ENCODE measurements at places on chromosomes 11 and 22.

DNA sequence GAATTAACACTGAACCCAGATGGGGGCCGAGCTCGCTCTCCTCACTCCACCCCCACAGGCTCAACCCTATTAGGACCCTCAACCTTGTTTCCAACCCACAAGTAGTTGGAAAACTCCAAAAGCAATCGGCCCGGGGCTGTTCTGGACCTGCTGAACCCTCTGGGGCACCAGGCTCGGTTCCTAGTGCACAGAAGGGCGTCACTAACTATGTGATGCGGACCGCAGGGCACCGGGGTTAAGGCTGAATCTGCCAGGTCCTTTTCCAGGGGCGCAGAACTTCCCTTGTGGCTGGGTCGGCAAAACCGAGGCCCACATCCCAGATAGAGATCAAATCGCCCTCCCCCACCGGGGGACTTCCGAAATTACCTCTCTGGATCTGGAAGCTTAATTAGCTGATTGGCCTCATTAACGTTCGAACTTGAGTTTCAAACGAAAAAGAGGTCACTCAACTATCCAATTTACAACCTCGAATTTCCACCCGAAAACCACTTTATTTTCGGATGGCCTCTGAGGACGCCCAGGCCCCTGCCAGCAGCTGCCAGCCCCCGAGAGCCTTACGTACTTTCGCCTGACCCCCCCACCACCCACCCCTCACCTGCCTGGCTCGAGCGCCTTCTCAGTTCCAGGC is 1.7 kb downstream of the SHANK2 start:
- DNase-seq: no peak

DNA sequence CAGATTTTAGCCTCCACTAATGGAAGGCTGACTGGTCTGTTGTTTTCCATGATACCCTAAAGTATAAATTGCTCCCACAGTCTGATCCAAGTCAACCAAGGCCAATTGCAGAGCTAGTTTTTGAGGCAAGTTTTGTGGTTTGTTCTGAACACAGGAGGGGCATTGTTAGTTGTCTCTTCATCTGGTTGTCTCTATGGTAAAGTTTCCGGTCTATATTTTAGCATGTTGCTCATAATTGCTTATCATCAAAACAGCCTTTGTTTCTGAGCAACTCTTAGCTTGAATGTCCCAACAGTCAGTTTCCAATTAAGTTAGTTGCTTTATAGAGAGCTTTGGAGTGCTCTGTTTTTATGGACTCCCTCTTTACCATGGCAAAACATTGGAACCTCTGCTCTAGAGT is 217.6 kb upstream of the CARD18 start:
- DNase-seq: no peak

- no peak for DNase-seq
Observed at GRCh38 chr11:17828311-17828751, 93.8 kb downstream of the KCNC1 start.

GRCh38 chr11:44624761-44625221 is 59.3 kb downstream of the CD82 start:
- no peak for DNase-seq

GRCh38 chr22:42217752-42218280 is 52.6 kb downstream of the TCF20 start:
- DNase-seq: no peak

GRCh38 chr22:42069801-42070516 is 653 bp downstream of the NAGA start:
- DNase-seq: no peak

DNA sequence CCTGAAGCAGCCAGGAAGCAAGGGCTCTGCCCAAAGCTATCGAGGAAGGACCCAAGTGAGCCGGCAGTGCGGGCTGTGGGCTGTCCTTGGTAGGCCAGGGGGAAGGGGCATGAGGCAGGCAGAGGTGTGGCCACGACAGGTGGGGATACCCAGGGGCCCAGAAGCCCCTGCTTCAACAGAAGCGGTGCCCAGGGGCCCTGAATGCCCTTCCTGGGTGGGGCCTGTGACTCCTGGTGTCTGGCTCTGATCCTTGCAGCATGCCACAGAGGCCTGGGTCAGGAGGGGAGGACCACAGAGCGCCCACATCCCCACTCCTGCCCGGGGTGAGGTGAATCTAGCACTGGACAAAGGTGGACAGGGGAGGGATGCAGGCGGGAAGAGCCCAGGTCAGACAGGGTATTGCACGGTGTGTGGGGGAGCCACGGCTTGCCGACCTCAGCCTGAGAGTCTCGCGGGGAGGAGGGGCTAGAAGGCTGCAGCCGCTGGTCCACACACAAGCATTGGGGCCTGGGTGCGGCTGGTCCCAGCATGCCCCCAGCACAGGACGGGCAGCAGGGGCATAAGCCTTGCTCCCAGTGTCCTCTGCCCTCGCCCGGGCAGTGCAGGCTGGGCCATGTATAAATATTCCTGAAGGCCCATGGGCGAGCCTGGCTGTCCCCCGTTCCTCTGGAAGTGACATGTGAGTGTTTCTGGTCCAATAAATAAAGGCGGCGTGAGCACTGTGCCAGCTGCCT is 19.0 kb downstream of the MAFF start:
- DNase-seq: no peak

DNA sequence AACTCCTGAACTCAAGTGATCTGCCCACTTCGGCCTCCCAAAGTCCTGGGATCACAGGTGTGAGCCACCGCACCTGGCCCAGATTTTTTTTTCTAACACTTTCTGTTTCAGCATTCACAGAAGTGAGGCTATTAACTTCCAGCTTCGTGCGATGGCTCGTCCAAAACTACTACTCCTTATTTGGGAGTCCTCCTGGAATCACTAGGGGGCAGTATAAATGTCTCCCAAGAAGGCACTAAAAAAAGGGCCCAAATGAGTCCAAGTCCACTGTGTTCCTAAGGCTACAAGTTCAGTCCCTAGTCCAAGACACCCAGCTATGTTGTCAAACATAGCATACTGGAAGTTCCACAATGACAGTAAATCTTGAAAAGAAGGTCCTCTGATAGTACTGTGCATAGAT is 63.2 kb upstream of the BIRC3 start:
- DNase-seq: no peak

DNA sequence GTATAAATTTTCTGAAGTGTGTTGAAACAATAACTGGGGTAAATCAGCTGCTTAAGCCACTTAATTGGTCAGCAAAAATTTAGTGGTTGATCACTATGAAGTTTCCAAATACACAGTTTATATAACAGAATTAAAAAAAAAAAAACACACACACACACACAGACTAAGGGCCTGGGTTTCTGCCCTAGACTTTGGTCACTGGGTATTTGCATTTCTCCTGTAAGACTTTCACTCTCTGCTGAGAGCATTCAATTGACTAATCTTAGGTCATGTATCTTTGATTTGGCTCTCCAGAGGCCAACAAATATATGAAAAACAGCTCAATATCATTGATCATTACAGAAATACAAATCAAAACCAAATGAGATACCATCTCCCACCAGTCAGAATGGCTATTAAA is 214.3 kb downstream of the KCNA4 start:
- DNase-seq: no peak

- DNase-seq: no peak
Observed at GRCh38 chr11:45801723-45802315, 3.1 kb upstream of the SLC35C1 start.

GRCh38 chr22:38187413-38188212 is 6.0 kb upstream of the PLA2G6 start:
- DNase-seq: no peak

DNA sequence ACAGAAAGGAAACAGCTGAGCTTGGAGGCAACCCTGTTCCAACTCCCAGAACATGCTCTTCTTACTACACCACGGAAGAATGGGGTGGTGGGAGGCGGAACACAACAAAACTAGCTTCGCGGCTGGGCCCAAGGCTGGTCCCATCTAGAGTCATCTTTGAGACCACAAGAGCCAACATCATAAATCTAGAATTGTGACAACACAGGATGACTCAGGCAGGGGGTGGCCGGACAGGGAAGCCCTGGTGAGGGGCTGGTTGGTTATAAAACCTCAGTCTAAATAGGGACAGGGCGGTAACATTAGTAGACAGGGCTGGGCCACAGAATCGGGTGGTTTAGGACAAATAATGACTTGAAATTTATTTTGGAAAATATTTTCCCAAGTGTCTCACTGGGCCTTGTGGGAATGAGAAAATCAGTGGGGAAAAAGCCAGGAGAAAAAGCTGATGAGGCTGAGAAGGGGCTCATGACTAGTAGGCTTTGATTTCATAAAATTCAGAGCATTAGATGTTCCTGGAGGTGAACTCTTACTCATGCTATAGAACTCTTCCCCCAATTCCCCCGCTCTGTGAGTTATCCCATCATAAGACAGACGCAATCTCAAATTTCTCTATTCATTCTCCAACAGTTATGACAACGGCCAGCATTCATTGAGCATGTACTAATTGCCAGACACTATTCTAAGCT is 151.8 kb upstream of the TIMP3 start:
- DNase-seq: peak; percentile 93

DNA sequence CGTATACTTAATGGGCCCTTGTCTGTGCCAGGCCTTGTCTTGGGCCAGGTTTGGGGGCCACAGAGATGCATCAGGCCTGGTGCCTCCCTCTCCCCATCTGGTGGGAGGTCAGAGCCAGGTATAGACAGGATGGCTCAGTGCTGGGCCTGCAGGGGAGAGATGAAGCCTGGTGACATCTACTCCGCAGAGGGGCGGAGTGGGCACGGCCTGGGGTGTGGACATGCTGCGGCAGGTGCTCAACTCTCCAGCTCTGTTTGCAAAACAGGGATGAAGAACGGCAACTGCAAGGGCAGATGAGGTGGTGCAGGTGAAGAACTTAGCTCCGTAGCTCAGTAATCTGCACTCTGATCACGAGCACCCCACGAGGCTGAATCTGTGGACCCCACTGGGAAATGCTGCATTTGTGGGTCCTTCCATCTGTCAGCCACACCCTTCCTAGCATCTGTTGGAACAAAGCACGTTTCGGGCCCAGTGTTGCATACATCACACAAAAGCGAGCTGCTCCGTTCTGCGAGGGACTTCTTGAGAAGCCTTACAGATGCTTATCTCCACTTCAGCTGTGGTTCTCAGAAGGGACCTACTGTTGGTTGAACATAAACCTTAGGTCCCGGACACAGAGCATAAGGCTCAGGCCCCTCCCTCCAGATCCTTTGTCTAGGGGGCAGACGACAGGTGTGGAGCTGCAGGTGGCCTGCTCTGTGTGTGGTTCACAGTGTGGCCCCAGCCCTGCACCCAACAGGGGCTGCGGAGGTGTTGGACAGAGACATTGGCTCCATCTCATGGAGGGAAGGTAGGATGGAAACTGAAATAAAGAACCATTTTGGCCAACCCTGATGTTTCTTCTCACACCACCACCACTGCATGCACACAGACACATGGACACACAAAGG is 78.3 kb downstream of the LRRC32 start:
- no peak for DNase-seq

DNA sequence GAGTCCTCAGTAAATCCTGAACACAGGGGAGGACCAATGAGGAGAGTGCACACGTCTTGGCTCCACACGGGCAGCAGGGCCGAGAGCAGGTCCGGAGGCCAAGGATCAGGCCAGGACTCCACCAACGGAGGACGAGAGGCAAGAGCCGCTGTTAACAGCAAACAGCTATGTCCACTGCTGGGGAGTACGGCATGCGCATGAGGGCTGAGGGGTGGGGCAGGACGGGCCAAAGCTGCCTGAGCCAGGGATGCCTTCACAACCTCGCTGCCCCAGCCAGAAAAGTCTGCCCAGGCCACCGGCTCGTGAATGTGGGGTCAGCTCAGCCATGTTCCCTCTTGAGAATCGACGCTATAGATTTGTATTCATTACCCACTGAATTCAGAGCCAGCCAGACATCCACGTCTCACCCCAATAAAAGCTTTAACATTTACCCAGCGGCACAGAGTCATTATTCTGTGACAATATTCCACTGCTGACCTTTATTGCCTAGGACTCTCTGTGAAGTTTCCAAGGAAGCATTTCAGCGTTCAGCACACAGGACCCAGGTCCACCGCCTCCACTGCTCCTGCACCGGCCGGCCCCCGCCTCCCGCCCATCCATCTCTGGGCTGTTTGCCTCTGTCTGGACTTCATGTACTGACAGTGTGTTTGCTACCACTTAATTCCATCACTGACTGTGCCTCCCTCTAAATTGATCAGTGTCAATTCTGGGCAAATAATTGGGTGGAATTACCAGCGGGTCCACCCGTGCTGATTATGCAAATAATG is 384.9 kb downstream of the SHANK2 start:
- DNase-seq: no peak

DNA sequence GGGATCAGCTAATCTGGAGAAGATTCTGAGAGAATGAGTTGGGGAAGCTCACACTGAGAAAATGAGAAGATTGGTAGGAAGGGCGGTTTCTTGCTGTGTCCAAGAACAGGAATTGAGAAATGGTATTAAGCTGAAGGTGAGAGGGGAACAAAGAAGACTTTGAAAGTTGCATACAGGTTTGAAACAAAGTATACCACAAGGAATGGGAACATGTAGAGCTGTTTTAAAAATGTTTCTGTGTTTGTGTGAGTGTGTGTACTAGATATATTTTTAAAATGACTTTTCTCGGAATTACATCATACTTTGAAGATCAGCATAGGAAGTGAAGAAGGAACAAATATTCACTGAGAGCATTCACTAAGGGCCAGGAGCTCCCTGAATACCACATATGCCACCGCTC is 24.4 kb upstream of the IZUMO1R start:
- no peak for DNase-seq

DNA sequence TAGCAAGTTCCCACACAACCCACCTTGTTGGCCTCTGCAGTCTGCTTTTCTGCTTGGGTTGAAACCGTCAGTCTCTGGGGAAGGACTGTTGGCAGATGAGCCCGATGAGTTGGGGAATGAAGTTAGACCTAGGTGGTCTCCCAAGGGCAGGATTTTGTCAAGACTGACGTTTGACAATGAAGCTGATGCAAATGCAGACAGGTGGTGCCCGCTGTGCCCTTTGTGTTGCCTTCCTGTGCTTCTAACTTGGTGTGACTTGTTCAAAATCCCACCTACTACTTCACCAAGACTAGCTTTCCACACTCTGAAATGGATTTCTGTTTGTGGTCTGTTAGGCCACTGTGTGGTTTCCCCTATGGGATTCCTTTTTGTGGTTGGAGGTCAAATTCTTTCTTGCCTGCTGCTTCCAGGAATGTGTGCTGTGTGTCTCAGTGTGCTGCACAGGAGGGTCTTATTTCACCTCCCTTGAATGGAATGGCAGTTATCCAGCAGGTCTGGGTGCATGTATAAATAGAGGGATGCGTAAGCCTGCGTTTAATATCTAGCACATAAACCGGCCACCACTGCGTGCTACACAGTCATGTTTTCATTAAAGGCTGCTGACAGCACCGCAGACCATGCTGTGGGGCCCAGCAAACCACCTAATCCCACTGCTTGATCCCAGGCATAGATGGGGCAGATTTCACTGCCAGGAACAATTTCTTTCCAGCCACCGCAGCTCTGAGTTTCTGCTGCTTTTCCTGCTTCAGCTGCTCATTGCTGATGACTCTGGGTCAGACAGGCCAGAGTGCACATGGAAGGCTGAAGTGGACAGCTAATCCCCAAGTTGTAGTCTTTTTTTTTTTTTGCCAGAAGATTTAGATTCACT is 44.8 kb downstream of the ADAMTS8 start:
- DNase-seq: no peak

GRCh38 chr11:70647188-70648166 is 249.1 kb downstream of the CTTN start:
- no peak for DNase-seq

GRCh38 chr22:48491451-48491941 is 1336.2 kb downstream of the BRD1 start:
- no peak for DNase-seq
